ENCODE measurements at places on chromosomes 4 and X.

- DNase-seq, result no peak
These were observed 2.3 kb downstream of the SPATA4 start for GRCh38 chr4:176193126-176193525.

- no peak for DNase-seq
These were observed 116.3 kb upstream of the PNPLA4 start for GRCh38 chrX:8043546-8043945.

DNA sequence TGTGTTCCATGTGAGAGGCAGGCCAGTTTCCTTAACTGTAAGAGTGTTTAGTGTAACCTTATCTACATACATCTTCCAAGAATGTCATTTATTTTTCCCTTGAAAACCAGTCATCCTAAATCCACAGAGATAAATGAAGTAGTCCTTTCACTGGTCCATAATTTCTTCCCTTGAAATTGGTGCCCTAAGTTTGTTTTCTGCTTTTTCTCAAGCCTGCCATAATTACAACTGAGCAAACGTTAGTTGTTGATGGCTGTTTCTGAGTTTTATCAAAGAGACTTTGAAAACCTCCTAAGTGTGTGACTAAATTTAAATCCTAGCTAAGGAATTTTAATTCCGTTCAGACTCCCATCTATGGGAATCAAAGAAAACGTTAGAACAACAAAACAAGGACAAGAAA is 3.6 kb upstream of the TDO2 start:
- DNase-seq, result no peak

DNA sequence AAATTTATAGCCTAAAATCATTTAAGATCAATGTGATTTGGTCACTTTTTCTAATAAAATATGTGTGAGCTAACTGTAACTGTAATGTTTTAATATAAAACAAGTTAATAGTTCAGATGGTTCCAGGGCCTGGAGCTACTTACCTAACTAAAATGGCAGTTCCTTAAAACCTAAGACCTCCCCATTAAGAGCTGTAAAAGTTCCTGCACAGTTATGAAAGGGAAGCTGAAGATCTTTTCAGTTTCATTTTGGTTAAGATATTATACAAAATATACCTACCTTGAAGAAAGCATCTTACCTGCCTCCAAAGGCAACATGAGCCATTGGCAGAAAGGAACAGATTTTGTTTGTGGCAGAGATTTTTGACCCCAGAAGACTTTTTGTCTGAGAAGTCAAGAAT is 30.1 kb downstream of the HPF1 start:
- no peak for DNase-seq

- DNase-seq, result no peak
These were observed 5.7 kb upstream of the ZNF330 start for GRCh38 chr4:141215030-141215429.

- no peak for DNase-seq
These were observed 40.5 kb downstream of the TMEM150C start for GRCh38 chr4:82521283-82521682.

GRCh38 chr4:81120055-81120454 is 89.5 kb downstream of the BMP3 start:
- no peak for DNase-seq

- DNase-seq, result no peak
These were observed 92.9 kb upstream of the TLL1 start for GRCh38 chr4:165779950-165780670.

GRCh38 chr4:109649872-109650271 is 53.4 kb downstream of the CASP6 start:
- no peak for DNase-seq

DNA sequence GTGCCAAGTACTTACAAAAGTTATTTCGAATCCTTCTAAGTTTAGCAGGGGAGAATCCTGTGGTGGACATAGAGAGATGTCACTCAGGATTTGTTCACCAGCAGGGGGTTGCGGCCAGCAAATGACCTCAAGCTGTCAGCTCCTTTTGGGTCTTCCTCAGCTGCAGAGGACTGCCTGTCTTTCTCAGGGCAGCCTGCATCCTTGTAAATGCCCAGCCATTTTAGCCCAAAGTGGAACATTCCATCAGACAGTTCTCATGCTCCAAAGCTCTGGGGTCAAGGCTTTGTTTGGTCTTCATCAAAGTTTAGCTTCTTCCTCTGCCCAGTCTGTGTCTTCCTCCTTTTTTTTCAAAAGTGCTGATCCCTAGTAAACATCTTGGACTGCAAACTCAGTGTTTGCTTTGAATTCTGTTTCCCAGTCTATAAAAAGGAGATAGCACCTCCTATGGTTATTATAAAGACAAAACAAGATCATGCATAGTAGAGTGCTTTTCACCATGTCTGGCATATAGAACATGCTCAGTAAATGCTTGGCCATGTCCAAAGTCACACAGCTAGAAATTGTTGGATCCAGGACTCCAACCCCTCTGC is 156.4 kb upstream of the GATB start:
- no peak for DNase-seq

GRCh38 chr4:181143250-181143854 is 1099.8 kb upstream of the TENM3 start:
- DNase-seq, result peak; percentile 1

- no peak for DNase-seq
These were observed 35.2 kb upstream of the CBLL2 start for GRCh38 chrX:22237479-22237878.

- no peak for DNase-seq
These were observed 932.3 kb upstream of the EPHA5 start for GRCh38 chr4:66602622-66603021.
